NCI-H2081 treated with DMSO at 0.1 percent for 48 hours (cell line): ENCODE measurements at places on chromosomes 2 and 18.

- DNase-seq = no peak
These were observed 236.9 kb downstream of the LDLRAD4 start for GRCh38 chr18:13455471-13455870.

DNA sequence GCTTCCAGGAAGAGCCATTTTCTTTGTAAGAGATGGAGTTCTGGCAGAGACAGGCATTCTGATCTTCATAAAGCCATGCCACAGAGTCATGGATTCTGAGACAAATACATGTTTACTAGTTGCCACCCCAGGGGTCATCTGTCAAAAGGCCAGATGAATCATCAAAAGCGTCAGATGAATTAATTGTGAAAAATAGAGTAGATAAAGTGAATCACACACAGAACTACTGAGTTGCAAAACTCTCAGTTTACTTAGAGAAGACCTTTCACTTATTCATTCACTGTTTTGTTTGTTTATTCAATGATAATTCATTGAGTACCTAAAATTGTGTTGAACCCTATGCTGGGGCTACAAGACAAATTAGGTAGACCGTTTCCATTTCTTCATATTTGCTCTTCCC, 157.7 kb upstream of the SERPINE2 start:
- no peak for DNase-seq

DNA sequence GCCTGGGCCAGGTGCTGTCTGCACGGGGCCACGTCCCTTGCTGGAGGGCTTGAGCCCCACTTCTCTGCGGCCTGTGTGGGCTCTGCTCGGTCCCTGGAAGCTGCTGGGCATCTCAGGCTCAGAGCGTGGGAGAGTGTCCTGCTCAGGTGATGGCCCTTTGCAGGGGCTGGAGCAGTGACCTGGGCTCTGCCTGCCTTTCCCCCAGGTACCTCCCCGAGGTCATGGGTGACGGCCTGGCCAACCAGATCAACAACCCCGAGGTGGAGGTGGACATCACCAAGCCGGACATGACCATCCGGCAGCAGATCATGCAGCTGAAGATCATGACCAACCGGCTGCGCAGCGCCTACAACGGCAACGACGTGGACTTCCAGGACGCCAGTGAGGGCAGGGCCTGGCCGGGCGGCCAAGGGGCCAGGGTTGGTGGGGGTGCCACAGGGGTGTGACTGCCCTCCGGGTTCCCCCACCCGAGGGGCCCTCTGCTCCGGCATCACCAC, 29.9 kb downstream of the GPC1 start:
- DNase-seq = no peak

DNA sequence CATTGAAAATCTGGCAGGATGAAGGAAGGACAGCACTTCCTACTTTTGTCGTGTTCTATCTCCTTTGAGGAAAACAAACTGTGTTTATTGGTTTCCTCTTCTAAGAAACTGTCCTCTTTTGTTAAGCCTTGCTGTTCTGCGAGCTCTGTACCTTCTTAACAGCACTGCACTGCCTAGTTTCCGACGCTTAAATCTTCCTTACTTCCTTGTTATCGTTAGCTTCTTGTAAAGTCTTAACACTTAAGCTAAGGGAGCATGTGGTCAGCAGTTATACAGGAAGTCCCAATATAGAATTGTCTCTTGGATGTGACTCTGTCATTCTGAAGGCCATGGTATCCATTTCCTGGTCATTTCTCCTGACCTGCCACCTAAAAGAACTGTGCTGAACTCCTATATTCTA, 552.8 kb upstream of the NRP2 start:
- no peak for DNase-seq

DNA sequence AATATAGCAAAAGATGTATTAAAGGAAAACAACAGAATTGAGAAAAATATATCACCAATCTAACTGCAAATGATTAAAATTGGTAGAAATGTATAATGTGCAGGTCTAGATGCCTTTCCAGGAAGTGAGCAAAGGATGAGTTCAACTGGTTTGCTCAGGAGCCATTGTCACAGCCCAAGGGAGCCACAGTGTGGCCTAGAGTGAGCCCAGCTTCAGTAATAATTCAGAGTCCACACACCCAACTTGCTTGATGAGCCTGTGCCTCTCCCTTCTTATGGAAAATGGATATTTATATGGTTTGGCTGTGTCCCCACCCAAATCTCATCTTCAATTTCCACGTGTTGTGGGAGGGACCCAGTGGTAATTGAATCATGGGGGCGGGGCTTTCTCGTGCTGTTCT, 92.2 kb upstream of the ASAP2 start:
- no peak for DNase-seq

GRCh38 chr18:14999085-14999975, 251.4 kb downstream of the ANKRD30B start:
- DNase-seq = no peak

DNA sequence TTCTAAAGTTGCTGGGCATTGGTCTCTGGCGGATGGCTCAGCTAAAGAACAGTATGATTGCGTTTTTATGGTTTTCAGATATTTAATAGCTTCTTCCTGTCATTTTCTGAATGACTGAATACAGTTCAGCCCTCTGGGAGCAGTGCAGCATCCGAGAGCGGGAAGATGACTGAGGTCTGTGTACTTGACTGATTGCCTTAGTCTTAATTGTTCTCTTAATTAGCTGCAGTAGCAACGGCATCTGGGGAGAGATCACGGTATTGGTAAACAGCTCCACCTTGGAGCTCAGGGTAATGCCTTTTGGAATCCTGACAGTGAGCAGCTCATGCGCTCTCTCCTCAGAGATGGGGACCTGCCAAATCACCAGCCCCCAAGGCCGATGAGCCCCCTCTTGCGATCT, 481.4 kb upstream of the SPRED2 start:
- DNase-seq = no peak

DNA sequence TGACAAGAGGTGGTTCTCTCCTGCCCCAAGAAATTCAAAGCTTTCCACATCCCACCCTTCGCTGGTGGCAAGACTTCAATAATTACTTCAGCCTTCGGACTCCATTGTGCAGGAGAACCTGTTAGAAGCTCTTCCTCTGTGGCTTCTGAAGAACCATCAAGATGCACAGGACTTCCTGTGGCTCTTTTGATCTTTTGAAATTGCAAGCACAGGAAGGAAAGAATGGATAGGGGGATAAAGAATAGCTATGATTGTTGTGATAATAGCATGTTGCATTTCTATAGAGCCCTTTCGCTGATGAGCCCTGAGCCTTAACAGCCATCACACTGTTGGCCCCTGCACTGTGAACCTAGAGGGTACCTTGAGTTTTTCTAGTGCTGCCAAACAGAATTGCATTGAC, 7.4 kb downstream of the EPAS1 start:
- DNase-seq = no peak

DNA sequence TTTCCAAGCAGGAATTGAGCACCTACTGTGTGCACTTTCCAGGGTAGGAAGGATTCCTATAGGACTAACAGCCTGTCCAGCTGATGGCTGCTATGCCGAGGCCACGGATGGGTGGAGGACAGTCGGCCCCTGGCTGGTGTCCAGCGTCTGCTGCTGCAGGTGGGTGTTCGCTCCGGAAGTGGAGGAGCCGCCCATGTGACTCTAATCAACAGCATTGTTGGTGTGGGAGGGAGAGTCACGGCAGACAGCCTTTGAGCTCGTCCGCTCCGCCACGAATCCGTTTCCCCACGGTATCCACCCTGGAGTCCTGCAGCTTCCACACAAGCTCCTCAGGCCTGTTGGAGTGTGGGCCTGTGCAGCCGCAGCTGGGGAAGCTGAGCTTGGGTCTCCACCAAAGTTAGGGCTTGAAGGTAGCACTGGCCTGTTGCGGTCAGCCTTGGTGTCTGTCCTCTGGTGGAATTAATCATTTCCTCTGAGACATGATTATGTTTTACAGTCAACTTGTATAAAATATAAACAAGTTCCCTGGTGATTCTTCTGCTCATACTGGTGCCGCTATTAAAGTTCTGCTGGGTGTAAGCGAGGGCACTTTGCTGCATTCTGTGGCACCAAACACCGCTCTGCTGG, 185.9 kb upstream of the TPO start:
- DNase-seq = no peak

DNA sequence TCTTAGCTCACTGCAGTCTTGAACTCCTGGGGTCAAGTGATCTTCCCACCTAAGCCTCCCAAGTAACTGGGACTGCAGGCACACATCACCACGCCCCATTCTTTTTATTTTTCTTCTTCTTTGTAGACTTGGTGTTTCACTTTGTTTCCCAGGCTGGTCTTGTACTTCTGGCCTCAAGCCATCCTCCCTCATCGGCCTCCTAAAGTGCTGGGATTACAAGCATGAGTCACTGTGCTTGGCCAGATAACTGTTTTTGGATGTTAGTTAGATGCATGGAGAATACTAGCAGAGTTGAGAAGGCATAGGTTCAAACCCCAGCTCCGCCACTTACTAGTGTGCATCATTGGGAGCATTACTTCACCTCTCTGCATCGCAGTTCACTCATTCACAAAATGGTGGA, 88.3 kb downstream of the TXNL1 start:
- no peak for DNase-seq

DNA sequence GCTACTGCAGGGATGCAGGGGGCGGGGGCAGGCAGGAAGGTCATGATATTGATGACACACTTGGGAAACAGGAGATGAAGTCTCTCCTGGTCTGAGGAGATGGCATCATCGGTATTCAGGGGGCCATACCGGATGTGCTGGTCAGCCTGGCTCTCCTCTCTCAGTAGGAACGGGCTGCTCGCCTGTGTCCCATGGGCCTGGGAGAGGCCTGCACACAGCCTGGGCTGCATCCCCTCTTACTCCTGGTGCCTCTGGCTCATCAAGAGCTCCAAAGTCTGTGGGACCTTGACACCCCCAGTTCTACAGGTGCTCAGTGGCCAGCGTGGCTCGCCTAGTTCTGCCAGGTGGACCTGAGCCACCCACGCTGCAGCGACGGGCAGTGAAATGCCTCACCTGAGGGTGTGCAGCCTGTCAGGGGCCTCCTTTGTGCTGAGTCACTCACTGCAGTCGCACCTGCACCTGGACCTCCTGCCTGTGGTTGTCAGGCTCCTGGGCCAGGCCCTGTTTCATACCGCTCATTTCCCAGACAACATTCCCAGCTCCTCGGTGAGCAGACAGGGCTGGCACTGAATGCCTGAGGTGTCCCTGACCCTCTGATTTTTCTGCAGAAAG, 18.6 kb upstream of the CNDP1 start:
- DNase-seq = no peak
